ENCODE measurements at places on chromosomes 3 and 15.

DNA sequence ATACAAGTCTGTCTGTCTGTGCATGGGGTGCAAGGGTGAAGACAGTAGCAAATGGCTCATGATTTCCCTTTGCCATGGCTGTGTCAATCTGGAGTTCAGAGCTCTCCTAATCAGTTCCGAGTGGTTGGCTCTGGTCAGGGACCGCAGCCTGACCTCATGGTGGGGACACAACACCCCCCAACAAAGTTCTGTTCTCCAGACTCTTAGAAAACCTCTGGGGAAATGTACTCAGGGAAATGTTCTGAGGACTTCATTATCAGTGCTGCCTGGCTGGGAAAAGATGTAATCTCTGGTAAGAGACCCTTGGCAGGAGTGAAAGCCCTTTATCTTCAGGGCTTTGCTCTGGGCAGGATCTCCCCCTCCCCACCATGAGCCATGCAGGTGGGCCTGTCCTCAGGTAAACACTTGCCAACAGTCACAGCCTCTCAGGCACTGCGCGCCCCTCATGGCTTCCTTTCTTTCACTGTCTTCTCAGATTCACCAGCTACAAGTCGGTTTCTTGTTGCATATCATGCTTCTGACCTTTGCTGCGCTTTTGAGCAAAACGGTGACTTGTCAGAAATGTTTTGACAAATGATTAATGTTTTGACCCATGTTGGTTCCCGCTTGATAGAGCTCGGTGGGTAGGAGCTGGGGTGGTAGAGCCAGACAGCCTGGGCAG is 95.5 kb downstream of the ST6GAL1 start:
- DNase-seq, result peak; percentile 32

- DNase-seq, result no peak
Observed at GRCh38 chr3:177703788-177704187, 506.5 kb upstream of the TBL1XR1 start.

DNA sequence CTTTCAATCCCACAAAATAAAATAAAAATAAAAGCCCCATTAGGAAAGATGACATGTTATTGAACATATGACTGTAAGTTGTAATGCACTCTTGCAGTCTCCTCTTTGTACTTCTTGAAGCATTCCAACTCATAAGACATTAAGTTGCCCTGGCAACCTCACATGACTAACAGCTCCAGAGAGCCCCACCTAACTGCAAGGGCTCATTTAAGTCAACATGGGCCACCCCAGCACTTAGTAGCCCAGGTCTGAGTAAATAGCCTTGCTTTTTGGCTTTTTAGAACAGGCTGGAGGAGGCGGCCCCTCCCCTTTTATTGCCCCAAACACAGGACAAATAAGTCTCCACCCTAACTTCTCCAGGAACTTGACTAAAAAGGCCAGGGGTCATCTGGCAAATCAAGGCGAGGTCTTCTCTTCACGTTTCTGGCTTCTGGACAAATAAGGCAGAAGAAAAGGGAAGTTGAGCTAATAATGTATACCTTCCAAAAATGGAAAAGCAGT is 135.1 kb downstream of the TMCO5A start:
- no peak for DNase-seq

DNA sequence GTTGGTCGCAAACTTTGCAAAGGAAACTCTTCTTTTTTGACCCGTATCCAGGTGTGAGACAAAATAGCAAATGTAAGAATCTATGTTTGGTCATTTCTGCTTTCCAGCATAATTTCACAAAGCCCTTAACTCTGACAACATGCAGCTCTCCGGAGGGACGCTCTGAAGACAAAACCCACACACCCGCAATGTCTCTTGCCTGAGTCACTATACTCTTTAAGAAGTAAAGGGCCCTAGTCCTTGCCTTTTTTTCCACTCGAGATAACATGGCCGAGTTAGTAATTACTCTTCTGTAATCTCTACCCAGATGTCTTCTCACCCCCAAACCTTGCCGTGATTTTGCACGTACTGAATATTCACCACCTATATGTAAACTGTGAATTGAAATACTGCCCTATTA is 115.7 kb upstream of the ADAMTS9 start:
- no peak for DNase-seq

- DNase-seq, result no peak
Observed at GRCh38 chr3:50259432-50260026, 9.4 kb upstream of the SEMA3B start.

GRCh38 chr3:186915806-186916796 is 14.2 kb upstream of the ST6GAL1 start:
- no peak for DNase-seq

GRCh38 chr3:117722856-117723255 is 1013.3 kb downstream of the TUSC7 start:
- DNase-seq, result no peak
